Endothelial cell (in vitro differentiated cells): ENCODE measurements at places on chromosomes 3 and 15. TPM values are rescaled to one million over a fixed set of nuclear protein-coding genes. Genes with fewer than 3 reads are reported as not detected.

- DNase-seq = peak; percentile 69
Observed at GRCh38 chr15:73822998-73823397, 50.4 kb upstream of the TBC1D21 start.

CEP63 gene
- 16.8 TPM for total RNA-seq

GRCh38 chr3:188507244-188507720 is 353.3 kb downstream of the LPP start:
- no peak for DNase-seq

- no peak for DNase-seq
Observed at GRCh38 chr15:39743611-39744010, 39.0 kb downstream of the FSIP1 start.

CCDC191 gene
- 4.0 TPM for total RNA-seq

DNA sequence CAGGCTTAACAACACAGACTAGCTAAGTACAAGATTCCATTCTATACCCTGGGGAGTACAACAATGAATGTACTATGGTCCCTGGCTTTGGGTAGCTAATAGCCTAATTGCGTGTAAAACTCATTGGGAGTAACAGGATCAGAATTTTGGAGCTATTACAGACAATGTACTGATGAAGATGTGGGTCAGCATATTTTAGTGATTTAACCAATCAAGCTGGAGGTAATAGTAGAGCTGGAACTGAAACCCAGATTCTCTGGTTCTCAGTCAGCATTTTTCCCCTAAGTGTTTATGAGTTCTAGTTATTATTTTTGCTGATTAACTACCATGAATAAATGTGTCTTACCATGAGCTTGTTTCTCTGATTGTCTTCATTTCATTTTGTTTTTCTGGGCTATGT is 578.7 kb downstream of the NLGN1 start:
- DNase-seq = no peak

GOLGA8O gene
- total RNA-seq = 0.46 TPM

GRCh38 chr15:77775837-77776236 is 143.1 kb upstream of the LINGO1 start:
- DNase-seq = no peak

WDR5B gene
- total RNA-seq = 3.1 TPM

DNA sequence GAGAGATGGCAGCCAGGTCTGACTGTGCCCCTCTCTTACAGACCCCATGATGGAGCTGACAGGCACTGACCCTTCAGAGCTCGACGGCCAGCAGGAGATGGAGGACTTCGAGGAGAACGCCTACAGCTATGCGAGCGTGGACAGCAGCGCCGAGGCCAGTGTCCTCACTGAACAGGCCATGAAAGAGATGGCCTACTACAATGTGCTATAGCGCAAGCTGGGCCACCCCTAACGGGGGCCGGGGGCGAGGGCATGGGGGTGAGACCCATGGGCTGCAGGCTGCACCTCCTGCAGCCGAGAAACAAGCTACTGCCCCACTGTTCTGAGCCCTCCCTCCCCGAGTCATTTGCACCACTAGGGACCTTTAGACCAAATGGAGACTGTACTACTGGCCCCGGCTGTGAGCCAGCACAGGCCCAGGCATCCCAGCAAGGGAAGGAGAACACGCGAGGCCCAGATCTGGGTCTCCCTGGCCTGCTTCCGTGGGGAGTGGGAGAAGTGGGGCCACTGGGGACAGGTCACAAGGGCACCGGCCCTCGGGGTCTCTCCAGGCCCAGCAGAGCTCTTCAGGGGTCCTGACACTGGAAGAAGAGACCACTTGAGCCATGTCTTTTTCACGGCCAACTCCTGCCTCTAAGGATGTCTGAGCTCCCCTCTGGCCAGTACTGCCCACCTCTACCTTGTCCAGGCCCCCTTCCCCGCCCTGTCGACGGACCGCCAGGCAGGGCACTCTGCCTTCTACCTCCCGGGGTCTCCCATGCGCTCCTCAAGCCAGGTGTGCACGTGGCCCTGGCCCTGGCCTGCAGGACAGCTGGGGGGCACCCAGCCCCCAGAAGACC is 22.4 kb downstream of the IDH2 start:
- no peak for DNase-seq

GRCh38 chr3:9769012-9769411 is 735 bp downstream of the CAMK1 start:
- no peak for DNase-seq

KBTBD12 gene
- 0.05 TPM for total RNA-seq

- DNase-seq = peak; percentile 59
Observed at GRCh38 chr3:192408007-192408646, 319.2 kb downstream of the FGF12 start.

DNA sequence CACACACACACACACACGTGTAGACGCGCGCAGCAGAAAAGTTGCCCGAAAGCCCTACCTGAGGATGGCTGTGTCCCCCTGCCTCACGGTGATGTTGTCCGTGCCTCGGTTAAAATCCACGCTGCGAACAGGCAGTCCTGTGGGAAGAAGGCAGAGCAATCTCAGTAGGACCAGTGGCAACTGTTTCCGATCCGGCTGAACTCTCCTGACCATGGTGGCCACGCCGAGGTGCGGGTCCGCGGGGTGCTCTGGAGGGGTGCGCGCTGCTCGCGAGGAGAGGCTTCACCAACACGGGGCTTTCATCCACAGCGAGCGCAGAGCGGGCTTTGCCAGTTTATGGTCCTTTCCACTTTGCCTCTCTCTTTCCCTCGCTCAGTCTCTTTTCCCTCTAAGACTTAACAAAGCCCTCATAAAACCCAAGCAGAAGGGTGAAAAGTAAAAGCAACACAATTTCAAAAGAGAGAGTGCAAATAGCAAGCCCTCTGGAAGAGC is 422 bp downstream of the LSAMP start:
- DNase-seq = peak; percentile 16

- DNase-seq = no peak
Observed at GRCh38 chr15:67558502-67558901, 16.0 kb downstream of the MAP2K5 start.

CCDC13 gene
- total RNA-seq = 0.41 TPM

DNA sequence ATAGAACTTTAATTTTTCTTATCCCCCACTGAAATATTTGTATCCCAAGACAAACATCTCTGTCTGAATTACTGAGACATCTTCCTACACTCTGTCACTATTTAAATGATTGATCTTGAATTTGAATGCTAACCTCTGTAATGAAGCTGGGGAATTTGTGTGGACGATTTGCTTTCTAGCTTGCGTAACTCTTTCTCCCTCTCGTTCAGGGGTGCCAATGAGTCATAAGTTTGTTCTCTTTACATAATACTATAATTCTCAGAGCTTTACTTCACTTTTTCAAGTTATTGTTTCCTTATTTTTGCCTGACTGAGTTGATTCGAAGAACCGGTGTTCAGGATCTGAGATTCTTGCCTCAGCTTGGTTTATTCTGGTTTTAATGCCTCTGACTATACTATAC is 783.3 kb upstream of the CADM2 start:
- no peak for DNase-seq

- no peak for DNase-seq
Observed at GRCh38 chr15:91897585-91898372, 44.3 kb downstream of the SLCO3A1 start.

DNA sequence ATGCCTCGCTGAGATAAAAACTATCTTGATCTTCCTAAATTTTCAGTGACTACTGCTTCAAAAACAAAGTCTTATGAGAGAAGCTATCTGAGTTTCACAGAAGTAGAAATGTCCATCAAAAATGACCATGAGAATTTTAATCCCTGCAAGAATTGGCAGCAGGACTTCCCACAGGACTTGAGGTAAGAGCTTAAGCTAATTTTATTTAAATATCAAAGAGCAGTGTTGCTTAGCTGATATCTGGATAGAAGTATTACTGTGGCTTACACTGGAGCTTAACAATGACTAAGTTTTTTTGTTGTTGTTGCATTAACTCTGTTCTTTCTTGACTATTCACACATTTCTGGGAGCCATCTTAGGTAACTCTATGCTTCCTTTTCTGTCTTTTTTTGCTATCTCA is 60.8 kb upstream of the EPHA3 start:
- no peak for DNase-seq

GRCh38 chr15:34182942-34183341 is 27.0 kb downstream of the KATNBL1 start:
- DNase-seq = no peak

- DNase-seq = no peak
Observed at GRCh38 chr15:26295336-26296085, 432.4 kb upstream of the ATP10A start.

DNA sequence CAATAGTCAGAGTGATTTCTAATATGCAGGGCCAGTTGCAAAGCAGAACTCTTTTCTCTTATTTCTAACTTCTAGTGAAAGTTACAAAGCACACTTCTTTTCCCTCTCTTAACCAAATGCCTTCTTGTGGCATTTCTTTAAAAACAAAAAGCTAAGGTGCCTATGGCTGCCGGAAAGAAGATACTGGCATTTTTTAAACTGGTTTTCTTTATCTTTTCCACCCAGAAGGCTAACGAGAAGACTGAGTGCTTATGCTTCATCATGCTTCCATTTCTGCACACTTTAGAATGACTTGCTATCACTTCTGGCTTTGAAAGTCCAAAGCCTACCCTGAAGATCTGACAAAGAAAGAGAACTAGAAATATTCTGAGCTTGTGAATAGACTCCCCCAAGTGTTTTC is 141.3 kb downstream of the P2RY1 start:
- DNase-seq = no peak

GRCh38 chr3:122548619-122549018 is 15.5 kb downstream of the PARP9 start:
- no peak for DNase-seq

DNA sequence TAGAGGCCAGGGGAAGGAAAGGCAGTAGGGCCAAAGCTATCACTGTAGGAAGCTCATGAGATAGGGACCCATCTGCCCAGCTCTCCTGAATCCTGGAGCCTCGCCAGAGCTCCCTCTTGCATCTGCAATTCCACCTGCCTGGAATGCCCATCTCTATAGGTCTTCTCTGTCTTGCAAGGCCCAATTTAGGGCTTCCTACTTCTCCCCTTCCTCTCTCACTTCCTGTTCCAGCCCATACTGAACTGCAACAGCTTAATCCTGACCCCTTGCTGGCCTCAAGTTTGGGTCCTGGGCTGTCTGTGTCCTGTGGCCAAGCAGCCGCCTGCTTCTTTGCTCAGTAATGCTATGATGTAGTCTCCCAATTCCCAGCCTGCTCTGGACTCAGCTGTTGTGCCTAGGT is 3.6 kb upstream of the PTPN23 start:
- no peak for DNase-seq

GRCh38 chr3:71332813-71333212 is 250.7 kb downstream of the FOXP1 start:
- no peak for DNase-seq

GRCh38 chr3:7428206-7428718 is 567.3 kb downstream of the GRM7 start:
- no peak for DNase-seq

MCF2L2 gene
- 1.8 TPM for total RNA-seq
